ENCODE measurements at places on chromosomes 13 and 19. TPM values are rescaled to one million over a fixed set of nuclear protein-coding genes. Genes with fewer than 3 reads are reported as not detected.
A peak's percentile ranks its signal among the peaks of the same experiment; 100 is the strongest.

Gene CGB5
- not detected for total RNA-seq

Gene ZNF431
- total RNA-seq, result 5.8 TPM

- no peak for DNase-seq
Observed at GRCh38 chr19:10107254-10107653, 1.1 kb downstream of the PPAN start.

DNA sequence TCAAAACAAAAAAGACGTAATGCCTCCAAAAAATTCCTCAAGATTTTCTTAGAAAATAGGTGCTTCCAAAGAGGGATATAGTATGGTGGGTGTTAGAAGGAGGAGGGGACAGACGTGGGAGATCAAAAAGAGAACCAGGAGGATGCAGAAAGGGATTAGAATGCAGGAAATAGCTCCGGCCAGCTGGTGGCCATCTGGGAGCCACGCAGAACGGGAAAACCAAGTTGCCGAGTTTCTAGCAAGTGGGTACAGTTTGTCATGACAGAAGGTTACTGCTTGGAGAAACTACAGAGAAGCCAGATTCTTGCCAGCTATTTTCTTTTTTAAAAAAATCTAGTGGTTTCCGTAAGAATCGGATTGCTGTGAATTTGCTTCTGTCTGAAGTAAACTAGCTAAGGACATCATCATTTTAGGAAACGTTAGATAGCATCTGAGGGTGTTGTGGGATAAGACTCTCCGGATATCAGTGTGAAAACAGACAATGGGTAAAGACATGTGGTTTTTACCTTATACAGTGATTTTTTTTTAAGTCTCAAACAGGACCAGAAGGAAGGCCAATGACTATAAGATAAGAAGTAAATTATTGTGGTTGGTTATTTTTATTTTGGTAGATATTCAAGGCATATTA lies 104.9 kb downstream of the HSPH1 start:
- peak; percentile 23 for DNase-seq

- DNase-seq, result peak; percentile 78
Observed at GRCh38 chr19:10289167-10289835, 451 bp upstream of the ICAM5 start.

DNA sequence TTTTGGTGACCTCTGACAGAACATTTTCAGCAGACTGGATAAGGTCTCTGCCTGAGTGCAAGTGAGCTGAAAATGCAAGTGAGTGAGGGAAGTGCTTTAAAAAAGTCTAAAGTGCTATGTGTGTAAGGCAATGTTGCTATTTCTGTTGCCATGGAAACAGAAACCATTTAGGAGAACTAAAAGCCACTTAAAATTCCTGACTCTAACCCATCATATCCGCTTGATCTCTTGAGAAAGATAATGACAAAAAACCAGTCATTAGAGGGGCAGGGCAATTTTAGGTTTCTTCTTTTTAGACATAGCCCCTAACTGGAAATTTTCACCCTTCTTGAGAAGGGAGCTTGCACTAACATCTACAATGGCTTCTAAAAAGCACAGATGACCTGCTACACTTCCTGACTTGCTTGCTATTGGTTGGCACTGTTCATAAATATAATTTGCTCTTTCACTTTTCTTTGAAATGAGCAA lies at the start of gene CYSLTR2:
TSS of gene CYSLTR2 (plus strand) at position 458 of the 468 bp plus-strand sequence. CDS start 52,889 bp downstream, outside the sequence.
- DNase-seq, result peak; percentile 49

DNA sequence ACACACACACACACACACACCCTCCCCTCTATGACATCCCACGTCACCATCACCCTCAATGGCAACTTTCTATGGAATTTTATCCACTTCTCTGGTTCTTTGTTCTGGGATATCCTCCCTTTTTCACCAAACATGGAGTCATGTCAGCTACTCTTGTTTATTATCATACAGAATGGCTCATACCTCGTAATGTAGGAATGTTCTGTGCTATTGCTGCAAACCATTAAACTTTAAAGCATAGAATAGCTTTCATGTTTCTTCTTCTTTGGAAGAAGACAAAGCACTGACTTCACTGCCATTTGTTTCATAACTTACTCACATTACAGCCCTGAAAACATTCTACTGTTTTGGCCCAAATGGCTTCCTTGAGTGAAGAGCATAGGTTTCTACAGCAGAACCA lies 163.4 kb downstream of the FOXO1 start:
- DNase-seq, result no peak

Data from HFFc6 (cell line).